ENCODE measurements at places on chromosomes 1 and 21.

DNA sequence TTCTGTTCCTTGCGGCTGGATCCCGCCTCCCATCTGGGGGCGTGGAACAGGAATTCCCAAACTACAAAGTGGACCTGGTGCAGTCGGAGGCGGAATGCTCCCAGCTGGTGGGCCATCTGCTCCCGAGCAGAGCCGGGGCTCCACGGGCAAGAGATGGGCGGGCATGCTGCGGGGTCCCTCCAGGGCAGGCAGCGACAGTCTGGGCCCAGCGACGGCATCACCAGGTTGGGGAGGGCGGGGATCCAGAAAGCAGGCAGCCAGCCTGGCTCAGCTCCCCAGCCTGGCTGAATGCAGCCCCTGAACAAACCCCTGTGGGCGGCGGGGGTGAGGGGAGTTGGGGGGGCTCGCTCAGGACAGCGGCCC, 3.6 kb downstream of the MEGF6 start:
- no peak for DNase-seq

DNA sequence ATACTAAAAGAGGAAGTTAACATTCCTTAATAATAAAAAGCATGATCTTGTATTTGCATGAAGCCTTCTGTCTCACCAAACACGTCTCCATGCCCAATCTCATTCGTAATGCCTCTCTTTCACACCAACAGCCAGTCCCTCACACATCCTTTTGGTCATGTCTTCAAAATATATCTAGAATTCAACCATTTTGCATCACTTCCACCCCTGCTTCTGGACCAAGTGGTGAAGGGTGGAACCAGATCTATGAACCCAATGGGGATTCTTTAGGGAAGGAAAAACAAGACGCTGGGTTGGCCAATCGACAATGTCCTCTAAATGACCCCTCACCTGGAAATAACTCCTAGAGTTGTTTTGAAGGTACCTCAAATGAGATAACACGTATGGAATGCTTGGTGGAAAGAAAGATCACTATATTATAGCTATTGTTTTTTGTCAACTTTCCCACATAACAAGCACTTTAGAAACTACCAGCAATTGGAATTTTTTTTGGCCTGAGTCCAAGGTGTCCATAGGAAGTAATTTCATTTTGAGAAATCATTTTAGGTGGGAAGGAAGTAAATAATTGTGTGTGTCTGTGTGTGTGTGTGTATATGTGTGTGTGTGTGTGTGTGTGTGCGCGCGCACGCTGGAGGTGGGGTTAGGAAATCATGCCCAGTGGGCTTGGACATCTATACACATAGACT, at the start of gene KCNA10:
TSS of gene KCNA10 (minus strand) at position 51 of the 686 bp plus-strand sequence. CDS start 388 bp downstream, outside the sequence.
- no peak for DNase-seq

DNA sequence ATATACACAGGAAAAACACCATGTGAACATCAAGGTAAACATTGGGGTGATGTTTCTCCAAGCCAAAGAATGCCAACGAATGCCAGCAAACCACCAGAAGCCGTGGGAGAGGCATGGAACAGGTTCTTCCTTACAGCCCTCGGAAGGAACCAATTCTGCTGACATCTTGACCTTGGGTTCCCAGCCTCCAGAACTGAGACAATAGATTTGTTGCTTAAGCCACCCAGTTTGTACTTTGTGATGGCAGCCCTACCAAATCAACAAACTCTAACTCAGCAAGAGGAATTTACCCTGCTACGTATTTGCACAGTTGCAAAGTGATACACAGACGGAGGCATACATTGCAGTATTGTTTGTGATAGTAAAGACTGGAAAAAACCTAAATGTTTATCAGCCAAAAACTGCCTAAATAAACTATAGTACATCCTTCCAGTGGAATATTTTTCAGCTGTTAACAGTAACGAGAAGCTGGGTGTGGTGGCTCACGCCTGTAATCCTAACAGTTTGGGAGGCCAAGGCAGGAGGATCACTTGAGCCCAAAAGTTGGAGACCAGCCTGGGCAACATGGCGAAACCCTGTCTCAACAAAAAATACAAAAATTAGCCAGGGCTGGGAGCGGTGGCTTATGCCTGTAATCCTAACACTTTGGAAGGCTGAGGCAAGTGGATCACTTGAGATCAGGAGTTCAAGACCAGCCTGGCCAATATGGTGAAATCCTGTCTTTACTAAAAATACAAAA, 12.5 kb upstream of the ZC3H12A start:
- DNase-seq, result no peak

DNA sequence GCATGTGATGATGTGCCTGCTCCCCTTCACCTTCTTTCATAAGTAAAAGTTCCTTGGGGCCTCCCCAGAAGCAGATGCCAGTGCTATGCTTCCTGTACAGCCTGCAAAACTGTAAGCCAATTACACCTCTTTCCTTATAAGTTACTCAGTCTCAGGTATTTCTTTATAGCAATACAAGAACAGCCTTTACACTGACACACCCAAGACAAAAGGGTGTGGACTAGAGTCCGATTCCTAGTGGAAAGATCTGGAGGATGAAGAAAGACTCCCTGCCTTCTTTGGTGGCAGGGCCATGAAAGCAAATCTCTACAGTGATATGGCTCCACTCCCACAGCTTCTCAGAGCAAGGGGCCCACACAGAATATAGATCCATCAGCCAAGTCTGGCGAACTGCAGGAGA, 209.7 kb upstream of the ST6GALNAC5 start:
- DNase-seq, result no peak

DNA sequence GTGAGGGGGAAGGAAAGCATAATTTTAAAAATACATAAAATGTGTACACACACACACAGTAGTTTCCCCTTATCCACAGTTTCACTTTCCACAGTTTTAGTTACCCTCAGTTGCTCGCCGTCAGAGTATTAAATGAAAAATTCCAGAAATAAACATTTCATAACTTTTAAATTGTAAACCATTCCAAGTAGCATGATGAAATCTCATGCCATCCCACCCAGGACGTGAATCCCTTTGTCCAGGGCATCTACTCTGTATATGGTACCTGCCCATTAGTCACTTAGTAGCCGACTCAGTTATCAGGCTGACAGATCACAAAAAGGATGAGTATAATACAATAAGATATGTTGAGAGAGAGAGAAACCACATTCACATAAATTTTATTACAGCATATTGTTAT, 36.2 kb downstream of the EPS15 start:
- DNase-seq, result no peak

DNA sequence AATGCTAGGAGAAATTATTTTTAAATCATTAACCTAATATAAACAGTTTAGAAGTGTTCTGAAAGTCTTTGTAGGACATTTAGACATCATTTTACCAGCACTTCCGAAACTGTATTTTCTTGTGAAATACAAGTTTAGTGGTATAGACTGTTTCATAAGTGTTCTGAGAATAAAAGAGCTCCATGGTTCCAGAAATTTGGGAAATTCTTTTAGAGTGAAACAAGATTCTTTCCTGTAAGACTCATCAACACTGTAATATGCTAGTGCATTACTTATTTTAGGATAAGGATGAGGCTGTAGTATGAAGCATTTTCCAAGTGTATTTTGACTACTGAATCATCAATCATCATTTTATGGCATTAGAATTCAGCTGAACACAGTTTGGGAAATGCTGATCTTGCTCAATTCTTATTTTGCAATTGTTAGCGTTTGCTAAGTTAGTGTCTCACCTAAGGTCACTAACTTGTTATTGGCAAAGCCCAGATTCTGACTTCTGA, 73.4 kb downstream of the CEP350 start:
- no peak for DNase-seq

DNA sequence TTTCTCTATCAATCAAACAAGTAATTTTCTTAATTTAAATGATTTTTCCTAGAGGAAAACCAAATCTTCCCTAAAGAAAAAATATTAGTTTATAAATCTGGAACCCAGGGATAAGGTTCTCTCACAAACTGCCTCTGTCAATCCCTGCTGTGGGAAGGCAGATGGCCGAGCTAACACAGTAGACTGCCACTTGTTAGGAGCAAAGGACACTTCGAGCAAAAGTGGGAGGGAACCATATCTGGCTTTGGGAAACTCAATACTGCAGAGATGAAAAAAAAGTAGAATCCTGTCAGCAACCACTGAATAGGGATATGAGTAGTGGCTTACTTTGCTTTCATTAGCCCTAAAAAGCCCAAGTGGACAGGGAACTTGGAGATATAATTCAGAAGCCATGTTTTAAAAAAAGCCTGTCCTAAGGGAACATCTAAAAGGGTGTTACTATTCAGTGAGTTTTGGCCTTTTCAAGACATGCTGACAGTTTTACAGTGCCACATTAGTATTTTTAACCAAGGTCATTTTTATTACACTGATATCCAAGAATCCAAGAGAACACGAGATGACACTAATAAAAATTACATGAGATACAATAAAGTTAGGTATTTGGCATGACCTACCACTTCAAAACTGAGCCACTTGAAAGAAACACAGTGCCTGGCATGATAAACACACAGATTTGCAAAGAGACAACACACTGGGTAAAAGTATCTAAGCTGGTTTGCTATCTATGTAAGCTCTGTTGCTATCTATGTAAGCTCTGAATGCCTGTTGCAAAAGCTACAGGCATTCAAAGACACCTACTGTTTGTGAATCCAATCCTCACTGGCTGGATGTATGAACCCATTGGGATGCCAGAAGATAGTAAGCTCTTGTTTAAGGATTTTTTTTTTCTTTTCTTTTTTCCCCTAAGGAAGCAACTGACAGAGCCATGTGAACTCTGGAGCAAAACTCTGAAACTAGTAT, 21.4 kb downstream of the TEX38 start:
- no peak for DNase-seq

Measured in NCI-H1436 (cell line).